Large intestine (tissue), 12 donors: ENCODE measurements at places on chromosomes 7 and 10.

- H3K36me3 ChIP-seq: peaks cover 3% of the 10 kb centered on the region
- no peak for DNase-seq
- H3K27ac ChIP-seq: no peak overlapping the region
- H3K4me1 ChIP-seq: peaks cover 44% of the 10 kb centered on the region
- H3K4me3 ChIP-seq: no peak overlapping the region
Observed at GRCh38 chr10:93468461-93469213, 13.5 kb downstream of the MYOF start.

GRCh38 chr7:106126170-106126938 lies 14.2 kb upstream of the SYPL1 start:
- H3K4me3 ChIP-seq: no peak overlapping the region
- H3K36me3 ChIP-seq: no peaks in the 10 kb centered on the region
- no peaks in the 10 kb centered on the region for H3K4me1 ChIP-seq
- no peaks in the 10 kb centered on the region for H3K27me3 ChIP-seq
- H3K27ac ChIP-seq: no peak overlapping the region
- DNase-seq: no peak

DNA sequence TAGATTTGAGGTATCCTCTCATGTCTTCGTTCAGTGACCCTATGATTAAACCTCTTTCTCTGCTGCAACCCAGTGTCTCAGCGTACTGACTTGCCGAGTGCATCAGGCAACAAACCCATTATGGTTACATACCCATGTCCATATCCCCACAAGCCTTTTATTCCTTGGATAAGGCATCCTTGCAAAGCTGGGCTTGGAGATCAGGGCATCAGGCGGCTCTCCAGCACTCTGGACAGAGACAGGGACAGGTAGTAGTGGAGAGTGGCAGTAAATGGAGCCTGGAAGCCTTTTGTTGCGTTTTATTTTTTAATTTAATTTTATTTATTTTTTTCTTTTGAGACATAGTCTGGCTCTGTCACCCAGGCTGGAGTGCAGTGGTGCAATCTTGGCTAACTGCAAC lies 32.0 kb upstream of the NPFFR1 start:
- H3K27me3 ChIP-seq: no peaks in the 10 kb centered on the region
- H3K36me3 ChIP-seq: no peaks in the 10 kb centered on the region
- no peak for DNase-seq
- H3K4me1 ChIP-seq: no peaks in the 10 kb centered on the region
- H3K4me3 ChIP-seq: no peak overlapping the region
- no peak overlapping the region for H3K27ac ChIP-seq

GRCh38 chr7:156827587-156828203 lies 65.3 kb downstream of the LMBR1 start:
- no peak overlapping the region for H3K27ac ChIP-seq
- no peak for DNase-seq
- no peaks in the 10 kb centered on the region for H3K4me1 ChIP-seq
- peaks cover 7% of the 10 kb centered on the region for H3K36me3 ChIP-seq
- H3K4me3 ChIP-seq: no peak overlapping the region
